ENCODE measurements at places on chromosomes 12 and 14. TPM values are rescaled to one million over a fixed set of nuclear protein-coding genes. Genes with fewer than 3 reads are reported as not detected.

GRCh38 chr12:70576341-70577282, 60.6 kb downstream of the PTPRB start:
- no peak overlapping the region for H3K27ac ChIP-seq
- peaks cover 3% of the 10 kb centered on the region for H3K36me3 ChIP-seq
- peak; percentile 41 for DNase-seq
- H3K4me1 ChIP-seq, result no peaks in the 10 kb centered on the region
- no peaks in the 10 kb centered on the region for H3K27me3 ChIP-seq

- H3K36me3 ChIP-seq, result no peaks in the 10 kb centered on the region
- H3K27ac ChIP-seq, result no peak overlapping the region
- H3K4me1 ChIP-seq, result peaks cover under 1% of the 10 kb centered on the region
- no peak overlapping the region for H3K4me3 ChIP-seq
- DNase-seq, result no peak
- H3K27me3 ChIP-seq, result no peaks in the 10 kb centered on the region
Measured at GRCh38 chr14:89674936-89675335, 257.9 kb upstream of the FOXN3 start.

The SERPINA4 gene
- not detected for polyA plus RNA-seq

- H3K4me3 ChIP-seq, result no peak overlapping the region
- H3K27me3 ChIP-seq, result peaks cover 14% of the 10 kb centered on the region
- no peak overlapping the region for H3K27ac ChIP-seq
- H3K4me1 ChIP-seq, result no peaks in the 10 kb centered on the region
- DNase-seq, result peak; percentile 70
Measured at GRCh38 chr14:106308839-106309389, 782.5 kb downstream of the TMEM121 start.

DNA sequence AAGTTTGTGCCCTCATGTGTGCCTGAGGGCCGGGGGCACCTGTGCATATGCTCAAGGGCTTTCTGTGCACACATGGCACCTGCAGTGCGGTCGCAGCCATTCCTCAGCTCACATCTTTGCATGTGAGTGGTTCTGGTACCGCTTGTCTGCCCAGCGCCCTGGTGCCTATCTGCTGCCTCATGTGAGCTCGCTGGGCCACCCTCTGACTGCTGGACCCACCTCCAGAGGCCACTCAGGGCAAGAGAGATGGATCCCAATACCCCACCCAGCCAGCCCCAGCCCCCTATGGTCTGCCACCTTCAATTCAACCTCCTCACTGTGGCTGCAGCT, 5.4 kb upstream of the AMN start:
- no peaks in the 10 kb centered on the region for H3K4me1 ChIP-seq
- DNase-seq, result no peak
- peaks cover 1% of the 10 kb centered on the region for H3K27me3 ChIP-seq
- H3K27ac ChIP-seq, result no peak overlapping the region

The PPP1R36 gene
- 0.81 TPM for polyA plus RNA-seq

DNA sequence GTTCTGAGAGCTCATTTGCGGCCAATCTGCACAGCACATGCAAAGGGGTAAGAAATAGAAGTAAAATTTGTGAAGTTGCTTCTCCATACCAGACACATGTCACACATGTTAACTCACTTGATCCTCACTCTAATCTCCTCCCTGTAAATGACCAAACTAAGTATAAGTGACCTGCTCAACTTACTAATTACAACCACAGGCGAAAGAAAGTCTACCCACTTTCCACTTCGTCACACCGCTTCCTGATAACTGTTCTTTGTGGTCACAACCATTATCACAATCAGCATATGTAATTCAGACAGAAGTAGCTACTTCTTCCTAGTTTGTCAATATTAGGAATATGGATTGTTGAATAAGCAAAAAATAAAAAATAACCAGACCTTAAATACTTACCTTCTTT, 293.7 kb upstream of the CLEC14A start:
- H3K36me3 ChIP-seq, result no peaks in the 10 kb centered on the region
- H3K4me3 ChIP-seq, result no peak overlapping the region
- no peak overlapping the region for H3K27ac ChIP-seq
- DNase-seq, result no peak
- H3K4me1 ChIP-seq, result no peaks in the 10 kb centered on the region

- no peak overlapping the region for H3K4me3 ChIP-seq
- no peaks in the 10 kb centered on the region for H3K36me3 ChIP-seq
- no peaks in the 10 kb centered on the region for H3K27me3 ChIP-seq
Measured at GRCh38 chr12:41992692-41993215, 151.9 kb downstream of the GXYLT1 start.

The KCNC2 gene
- not detected for polyA plus RNA-seq

The NOS1 gene
- not detected for polyA plus RNA-seq

DNA sequence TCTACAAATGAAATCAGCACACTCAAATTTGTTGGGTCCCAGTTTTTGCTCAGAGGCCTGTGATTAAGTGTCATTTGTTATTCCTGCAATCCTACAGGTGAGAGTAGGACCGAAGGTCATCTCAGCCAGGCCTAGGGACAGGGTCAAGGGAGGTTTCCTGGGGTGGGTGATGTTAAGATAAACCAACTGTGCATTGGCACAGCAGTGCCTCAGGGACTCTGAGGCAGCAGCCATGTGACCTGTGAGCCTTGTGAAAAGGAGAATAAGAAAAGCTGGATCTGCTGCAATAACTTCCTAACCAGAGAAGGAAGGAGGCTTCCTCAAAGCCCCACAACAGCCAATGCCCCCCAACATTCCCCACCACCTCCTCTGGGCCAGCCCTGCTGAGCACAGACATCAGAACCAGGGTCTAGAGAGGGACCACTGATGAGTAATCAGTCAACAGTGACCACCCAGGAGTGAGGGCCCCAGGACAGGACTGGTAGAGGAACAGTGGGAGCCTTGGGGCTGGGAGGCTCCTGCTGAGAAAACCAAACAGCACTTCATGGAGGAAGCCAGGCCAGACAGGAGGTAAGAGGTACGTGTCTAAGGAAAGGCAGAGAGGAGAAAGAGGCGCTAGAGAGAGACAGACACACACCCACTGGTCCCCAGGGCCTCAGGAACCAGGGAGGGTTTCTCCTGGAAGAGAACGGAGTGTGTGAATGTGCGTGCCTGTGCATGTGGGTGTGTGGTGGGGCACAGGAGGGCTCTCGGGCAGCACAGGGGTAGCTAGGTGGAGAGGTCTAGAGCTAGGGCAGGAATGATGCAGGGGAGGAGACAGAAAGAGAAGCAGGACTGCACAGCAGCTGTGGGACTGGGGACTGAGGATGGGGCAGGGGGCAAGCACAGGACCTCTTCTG, 82.4 kb downstream of the ITPK1 start:
- H3K36me3 ChIP-seq, result no peaks in the 10 kb centered on the region
- no peak for DNase-seq
- peak overlapping the region; percentile 18 for H3K27ac ChIP-seq
- peaks cover 63% of the 10 kb centered on the region for H3K4me1 ChIP-seq
- no peak overlapping the region for H3K4me3 ChIP-seq

GRCh38 chr14:71725922-71726579, 206.2 kb upstream of the RGS6 start:
- peaks cover 1% of the 10 kb centered on the region for H3K27me3 ChIP-seq
- no peak for DNase-seq
- H3K36me3 ChIP-seq, result peaks cover 31% of the 10 kb centered on the region
- H3K27ac ChIP-seq, result no peak overlapping the region

DNA sequence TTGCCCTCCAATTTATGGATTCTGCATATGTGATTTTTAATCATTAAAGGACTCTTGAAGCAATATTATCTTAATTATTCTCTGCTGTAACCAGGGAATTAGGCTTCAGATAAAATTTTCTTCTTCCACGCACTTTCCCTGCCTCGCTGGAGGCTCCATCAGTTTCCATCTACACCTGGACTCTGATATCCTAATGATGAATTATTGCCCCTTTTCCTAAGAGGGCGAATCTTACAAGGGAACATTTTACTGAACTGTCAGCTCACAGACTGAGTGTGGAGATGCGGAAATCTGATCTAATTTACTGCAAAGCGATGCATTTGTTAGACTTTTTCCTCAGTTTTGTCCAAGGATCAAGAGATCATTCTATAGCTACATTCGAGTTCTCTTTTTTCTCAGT, 43.0 kb downstream of the LMO3 start:
- no peak for DNase-seq
- no peaks in the 10 kb centered on the region for H3K36me3 ChIP-seq

GRCh38 chr12:128266541-128267130, 334 bp upstream of the TMEM132C start:
- H3K36me3 ChIP-seq, result no peaks in the 10 kb centered on the region
- no peak overlapping the region for H3K4me3 ChIP-seq
- H3K27me3 ChIP-seq, result peaks cover 29% of the 10 kb centered on the region
- no peaks in the 10 kb centered on the region for H3K4me1 ChIP-seq
- DNase-seq, result no peak

All from immature natural killer cell (primary cell).